T-helper 22 cell (primary cell): ENCODE measurements at places on chromosomes 2 and 18.

- no peak for DNase-seq
These were observed 41.4 kb upstream of the EHBP1 start for GRCh38 chr2:62663920-62664795.

DNA sequence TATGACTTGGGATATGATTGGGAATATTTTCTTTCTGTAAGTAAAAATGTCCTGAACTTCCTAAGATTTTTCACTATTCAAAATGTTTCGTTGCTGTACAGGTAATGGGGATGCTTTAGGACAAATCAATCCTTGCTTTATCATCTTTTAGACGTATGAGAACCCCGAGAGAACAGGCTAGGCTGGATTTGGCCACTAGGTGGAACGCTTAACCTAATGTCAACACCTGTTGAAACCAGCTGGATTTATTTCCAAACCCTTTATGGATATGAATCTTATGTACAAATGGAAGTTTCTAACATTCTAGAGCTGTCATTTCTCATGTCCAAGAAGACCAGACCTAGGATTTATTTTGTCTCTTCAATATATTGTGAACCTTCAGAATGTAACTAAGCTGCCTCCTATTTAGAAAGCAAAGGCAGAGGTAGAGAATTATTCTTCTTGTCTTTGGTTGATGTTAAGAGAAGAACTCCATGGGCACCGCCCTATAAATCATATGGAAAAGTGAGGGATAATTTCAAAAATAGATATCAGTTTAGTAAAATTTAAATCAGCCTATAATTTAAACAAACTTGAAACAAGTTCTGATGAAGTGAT lies 96.7 kb downstream of the PMAIP1 start:
- no peak for DNase-seq

DNA sequence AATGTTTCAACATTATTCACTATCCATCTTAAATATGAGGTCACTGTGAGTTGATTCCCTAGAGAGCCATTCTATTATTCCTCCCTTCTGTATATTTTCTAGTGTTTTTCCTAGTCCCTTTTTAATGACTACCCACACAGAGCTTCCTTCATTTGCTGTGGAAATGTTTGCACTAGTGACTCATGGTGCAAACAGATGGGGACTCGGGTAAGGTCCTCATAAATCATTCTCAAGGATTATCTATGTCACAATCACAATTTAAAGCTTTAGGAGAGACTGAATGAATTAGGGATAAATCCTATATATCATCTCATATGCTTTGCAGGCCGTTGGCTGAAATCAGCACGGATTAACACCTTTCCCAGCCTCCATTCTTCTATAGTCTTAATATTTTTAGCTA lies 159.6 kb downstream of the DCC start:
- DNase-seq, result no peak

- no peak for DNase-seq
These were observed 144.4 kb upstream of the REV1 start for GRCh38 chr2:99634234-99634633.

GRCh38 chr2:124025891-124026434 lies 876 bp downstream of the CNTNAP5 start:
- no peak for DNase-seq

GRCh38 chr18:68409576-68409975 lies 305.3 kb downstream of the TMX3 start:
- no peak for DNase-seq

GRCh38 chr2:124315221-124315880 lies 290.3 kb downstream of the CNTNAP5 start:
- no peak for DNase-seq

GRCh38 chr2:96739633-96740428 lies at the start of gene LMAN2L:
Gene LMAN2L, minus strand, starts transcription at chr2:96740064. Its CDS starts 24 bp downstream, at chr2:96740040.
- peak; percentile 97 for DNase-seq

DNA sequence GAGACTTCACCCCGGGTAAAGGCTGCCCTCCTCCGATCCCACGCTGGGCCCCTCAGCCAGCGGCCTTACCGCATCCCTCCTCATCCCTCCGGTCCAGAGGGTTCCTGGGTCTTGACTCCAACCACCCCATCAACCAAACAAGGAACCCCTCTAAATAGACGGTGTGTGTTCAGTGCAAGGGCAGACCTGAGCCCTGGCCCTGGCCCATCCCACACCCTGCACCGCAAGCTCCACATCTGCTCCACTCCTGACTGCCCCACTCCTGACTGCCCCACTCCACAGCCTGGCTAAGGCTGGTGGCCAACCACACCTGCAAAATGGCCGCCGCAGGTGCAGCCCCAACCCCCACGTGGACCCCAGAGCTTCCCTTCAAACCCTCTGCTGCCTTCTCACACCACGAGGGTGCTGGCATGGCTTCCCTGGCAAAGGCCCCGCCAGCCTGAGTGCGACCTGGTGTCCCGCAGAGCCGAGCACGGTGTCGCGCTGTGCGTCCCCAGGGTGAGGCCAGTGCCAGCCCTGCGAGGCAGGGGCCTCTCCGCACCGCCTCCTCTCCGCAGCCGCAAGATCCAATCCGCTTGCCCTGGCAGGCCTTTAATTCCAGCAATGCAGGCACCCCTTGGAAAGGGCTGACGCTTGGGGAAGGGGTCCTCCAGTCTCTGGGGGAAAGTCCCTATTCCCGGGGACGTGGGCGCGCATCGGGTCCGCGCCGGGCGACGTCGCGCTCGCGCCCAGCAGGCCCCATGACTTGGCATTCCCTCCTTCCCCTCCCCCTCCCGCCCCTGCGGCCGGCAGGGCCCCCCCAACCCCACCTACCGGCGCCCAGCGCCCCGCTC lies 1.5 kb downstream of the KIF1A start:
- no peak for DNase-seq

DNA sequence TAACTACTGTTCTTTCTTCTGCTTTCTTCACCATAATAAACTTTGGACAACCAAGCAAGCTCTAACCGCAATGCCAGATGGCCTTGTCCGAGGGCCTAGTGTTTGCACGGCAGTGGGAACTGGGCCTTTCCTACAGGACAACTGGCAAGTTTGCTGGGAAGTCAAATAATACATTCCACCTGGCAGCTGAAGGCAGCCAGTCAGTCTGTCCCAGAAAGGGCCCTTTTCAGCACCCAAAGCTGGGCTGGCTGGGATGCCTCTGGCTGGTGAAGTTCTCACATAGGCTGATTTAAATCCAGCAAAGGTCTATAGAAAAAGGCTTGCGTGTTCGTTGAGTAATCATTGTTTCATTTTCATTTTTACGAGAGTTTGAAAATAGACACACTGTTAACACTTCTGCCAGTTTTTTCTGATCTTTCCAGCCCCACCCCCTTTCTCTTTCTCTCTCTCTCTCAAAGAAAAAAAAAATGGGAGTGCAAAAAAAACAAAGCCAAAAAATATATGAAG lies 110.0 kb upstream of the EPAS1 start:
- no peak for DNase-seq

GRCh38 chr2:10452312-10452711 lies 4.2 kb upstream of the ODC1 start:
- DNase-seq, result no peak

GRCh38 chr2:120239488-120240287 lies 13.0 kb upstream of the RALB start:
- no peak for DNase-seq

DNA sequence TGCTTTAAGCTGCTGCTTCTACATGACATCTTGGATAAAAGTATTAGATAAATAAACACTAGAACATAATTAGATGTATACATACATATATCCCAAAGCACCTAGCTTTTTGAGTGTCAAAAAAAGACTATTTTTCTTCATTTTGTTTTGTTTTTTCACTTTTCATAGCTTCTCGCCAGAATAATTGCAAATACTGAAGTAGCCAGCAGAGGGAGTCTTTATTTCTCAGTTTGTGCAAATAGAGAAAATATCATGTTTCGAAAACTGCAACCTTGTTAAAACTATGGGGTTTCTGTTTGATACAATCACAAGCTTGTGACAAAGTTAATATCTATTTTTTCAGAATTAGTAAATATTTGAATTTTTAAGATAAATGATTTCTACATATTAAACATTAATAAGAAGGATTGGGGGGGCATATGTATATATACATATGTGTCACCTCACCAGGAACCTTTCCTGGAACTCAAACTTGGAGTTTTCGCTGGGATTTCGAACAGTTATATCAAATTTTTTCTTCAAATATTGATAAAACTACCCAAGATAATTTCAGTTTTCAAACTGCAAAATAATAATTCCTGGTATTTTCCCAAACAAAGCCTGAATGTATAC lies 61.0 kb downstream of the GRB14 start:
- no peak for DNase-seq

DNA sequence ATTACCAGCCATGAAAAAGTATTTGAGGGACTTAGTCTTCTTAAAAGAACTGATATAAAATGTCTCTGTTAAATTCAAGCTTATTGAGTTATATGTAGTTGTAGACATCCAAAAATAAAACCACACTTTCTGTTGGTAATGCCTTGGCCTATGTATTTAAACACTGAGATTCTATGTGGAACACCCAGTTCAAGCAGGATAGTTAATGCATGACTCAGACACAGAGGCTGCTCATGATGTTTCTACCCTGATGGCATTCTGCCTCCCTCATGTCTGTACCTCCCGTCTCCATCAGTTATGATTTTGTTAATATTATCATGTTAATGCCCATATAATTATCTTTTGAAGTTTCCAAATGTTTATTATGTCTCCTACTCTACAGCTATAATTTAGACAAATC lies 164.5 kb downstream of the XIRP2 start:
- no peak for DNase-seq

GRCh38 chr2:21930226-21930625 lies 806.5 kb downstream of the TDRD15 start:
- no peak for DNase-seq

DNA sequence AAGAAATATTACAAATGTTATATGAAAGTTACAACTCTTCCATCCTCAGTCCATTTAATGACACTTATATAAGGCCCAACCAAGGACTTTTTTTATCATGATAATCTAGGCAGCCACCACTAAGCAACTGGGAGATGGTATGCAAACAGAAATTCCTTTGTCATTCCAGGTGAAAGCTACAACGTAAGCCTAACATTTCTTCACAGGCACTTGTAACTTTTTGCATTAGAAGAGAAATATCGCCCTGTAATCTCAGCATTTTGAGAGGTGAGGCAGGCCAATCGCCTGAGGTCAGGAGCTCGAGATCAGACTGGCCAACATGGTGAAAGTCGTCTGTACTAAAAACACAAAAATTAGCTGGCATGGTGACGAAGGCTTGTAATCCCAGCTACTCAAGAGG lies 581.2 kb upstream of the SLC8A1 start:
- no peak for DNase-seq

GRCh38 chr18:46080156-46080555 lies 8.1 kb upstream of the PSTPIP2 start:
- no peak for DNase-seq

GRCh38 chr2:223222397-223222796 lies 170.4 kb downstream of the KCNE4 start:
- no peak for DNase-seq

DNA sequence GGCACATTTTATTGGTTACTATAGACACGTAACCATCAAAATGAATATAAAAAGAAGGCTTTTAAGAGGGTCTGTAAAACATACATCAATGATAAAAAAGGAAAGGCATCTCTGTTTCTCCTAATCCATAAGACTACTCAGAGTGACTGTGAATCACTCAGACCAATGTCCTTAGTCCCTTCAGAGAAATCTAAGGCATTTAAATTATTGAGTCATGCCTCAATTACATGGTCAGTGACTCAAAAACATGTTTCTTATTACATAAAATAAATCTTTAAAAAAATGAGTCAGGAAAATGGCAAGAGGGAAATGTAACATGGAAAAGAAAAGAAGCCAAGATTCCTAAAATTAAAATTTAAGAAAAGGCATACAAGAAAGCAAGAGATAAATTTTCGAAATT lies 146.6 kb downstream of the ERBB4 start:
- no peak for DNase-seq

GRCh38 chr2:28093768-28094167 lies 203.2 kb downstream of the BABAM2 start:
- no peak for DNase-seq

DNA sequence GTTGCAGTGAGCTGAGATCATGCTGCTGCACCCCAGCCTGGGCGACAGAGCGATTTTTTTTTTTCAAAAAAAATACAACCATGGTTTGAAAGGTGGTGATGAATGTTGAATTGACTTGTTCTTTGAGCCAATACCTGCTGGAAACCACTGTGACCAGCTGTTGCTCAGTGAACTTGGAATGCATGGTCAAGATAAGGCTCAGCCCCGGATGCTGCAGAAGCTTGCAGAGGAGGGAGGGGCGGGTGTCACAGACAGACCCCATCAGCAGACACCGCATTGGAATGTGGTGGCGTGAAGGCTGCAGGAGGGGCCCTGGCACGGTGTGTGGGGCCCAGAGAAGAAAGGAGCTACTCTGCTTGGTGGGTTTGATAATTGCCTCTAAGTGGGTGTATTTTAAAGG lies 91.6 kb downstream of the ITGB1BP1 start:
- DNase-seq, result no peak

GRCh38 chr2:171404261-171404660 lies 29.5 kb downstream of the METTL8 start:
- DNase-seq, result no peak

DNA sequence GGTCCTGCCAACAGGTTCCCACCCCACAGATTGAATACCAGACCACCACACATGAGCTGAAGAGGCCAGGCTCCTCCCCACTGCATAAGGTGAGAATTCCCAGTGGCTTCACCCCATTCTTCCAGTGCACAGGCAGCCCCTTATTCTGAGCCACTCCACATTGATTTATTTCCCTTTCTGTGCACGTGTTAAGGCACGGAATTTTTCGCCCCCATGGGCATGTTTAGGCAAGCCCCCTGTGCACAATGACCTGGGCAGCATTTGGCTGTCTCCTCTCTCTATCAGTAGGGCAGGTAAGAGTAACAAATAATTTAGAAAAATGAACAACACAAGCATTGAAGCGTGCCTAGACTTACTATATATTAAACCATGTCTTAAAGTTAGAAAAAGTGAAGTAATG lies 15.2 kb upstream of the CHAC2 start:
- DNase-seq, result no peak

DNA sequence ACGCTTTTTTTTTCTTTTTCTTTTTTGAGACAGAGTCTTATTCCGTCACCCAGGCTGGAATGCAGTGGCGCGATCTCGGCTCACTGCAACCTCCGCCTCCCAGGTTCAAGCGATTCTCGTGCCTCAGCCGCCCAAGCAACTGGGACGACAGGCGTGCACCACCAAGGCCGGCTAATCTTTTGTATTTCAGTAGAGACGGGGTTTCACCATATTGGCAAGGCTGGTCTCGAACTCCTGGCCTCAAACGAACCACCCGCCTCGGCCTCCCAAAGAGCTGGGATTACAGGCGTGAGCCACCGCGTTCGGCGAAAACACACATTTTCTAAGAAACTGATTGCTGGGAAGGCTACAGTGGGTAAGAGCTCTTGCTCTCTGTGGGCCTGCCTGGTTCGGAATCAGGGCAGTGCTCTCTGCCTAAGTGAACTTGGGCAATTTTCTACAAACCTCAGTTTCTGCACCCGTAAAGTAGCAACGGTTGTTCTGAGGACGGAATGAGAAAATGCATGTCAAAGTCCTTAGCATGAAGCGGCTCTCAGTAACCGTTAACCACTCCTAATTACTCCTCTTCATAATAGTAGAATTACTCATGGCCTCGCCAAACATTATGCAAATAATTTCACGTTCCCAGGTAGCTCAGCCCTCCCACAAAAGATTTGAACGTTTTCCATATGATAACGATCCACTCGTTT lies 1.0 kb upstream of the PMAIP1 start:
- DNase-seq, result no peak

GRCh38 chr2:58834404-58834803 lies 593.3 kb upstream of the FANCL start:
- DNase-seq, result no peak

GRCh38 chr2:151482171-151482725 lies 72.5 kb downstream of the RIF1 start:
- DNase-seq, result no peak

GRCh38 chr18:72867746-72868584 lies at the start of gene NETO1:
Gene NETO1, minus strand, starts transcription at chr18:72867987. Its CDS starts 696 bp downstream, at chr18:72867291.
- no peak for DNase-seq

GRCh38 chr2:225737556-225737955 lies 338.0 kb downstream of the NYAP2 start:
- DNase-seq, result no peak
